ENCODE measurements at places on chromosomes 16 and 17.

DNA sequence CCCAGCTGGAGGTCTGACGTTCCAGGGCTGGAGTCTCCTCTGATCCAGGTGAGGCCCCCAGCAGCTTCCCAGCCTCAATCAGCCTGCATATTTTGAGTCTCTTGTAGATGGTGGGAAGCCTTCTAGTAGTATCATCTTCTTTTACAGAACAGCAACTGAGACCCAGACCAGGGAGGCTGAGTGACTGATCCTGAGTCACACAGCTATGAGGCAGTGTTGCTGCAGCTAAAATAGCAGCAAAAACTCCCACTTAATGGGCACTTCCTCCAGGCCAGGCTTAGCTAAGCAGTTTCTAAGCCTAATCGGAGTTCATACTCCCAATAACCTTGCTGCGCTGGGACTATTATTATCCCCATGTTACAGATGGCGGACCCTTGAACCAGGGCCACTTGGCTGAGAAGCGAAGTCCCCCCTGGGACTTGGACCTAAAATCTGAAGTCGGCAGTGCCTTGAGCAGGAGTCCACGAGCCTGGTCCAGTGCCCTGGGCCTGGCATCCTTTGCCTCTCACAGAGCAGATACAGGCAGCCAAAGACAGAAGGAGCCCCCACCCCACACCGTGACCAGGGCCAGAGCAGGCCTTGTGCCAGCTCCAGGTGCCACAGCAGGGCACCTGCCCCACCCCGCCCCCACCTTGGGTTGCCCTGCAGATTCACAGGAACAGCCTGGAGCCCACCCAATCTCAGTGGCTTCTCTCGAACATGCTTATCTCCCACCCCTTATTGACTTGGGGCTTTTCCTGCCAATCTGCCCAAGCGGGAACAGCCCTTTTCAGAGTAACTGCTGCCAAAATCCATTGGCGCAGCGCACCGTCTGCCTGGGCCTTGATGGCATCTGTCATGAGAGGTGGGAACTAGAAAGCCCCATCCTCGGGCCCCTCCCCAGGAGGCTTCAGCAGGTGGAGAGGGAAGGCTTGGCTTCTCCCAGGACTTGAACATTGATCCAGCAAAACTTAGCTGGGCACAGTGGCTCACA is 65.1 kb downstream of the SOCS1 start:
- DNase-seq, result no peak

GRCh38 chr16:57611181-57611580 is 17.2 kb upstream of the ADGRG1 start:
- no peak for DNase-seq

DNA sequence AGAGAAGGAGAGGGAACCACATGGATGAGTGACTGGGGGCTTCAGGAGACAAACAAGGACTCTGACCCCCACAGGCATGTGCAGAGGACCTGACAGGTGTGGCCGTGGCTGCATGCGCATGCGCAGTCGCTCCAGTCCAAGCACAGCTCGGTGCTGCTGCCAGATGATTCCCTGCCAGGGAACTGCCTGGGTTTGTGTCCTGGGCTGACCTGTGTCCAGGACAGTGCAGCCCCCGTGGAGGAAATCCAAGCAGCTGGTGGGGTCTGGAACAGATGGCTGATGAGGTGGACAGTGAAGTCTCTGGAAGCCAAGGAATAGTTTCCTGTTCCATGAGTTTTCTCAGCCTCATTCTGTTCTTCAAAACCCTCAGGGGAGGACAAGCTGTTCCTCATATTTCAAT is 27.3 kb downstream of the LASP1 start:
- DNase-seq, result no peak

DNA sequence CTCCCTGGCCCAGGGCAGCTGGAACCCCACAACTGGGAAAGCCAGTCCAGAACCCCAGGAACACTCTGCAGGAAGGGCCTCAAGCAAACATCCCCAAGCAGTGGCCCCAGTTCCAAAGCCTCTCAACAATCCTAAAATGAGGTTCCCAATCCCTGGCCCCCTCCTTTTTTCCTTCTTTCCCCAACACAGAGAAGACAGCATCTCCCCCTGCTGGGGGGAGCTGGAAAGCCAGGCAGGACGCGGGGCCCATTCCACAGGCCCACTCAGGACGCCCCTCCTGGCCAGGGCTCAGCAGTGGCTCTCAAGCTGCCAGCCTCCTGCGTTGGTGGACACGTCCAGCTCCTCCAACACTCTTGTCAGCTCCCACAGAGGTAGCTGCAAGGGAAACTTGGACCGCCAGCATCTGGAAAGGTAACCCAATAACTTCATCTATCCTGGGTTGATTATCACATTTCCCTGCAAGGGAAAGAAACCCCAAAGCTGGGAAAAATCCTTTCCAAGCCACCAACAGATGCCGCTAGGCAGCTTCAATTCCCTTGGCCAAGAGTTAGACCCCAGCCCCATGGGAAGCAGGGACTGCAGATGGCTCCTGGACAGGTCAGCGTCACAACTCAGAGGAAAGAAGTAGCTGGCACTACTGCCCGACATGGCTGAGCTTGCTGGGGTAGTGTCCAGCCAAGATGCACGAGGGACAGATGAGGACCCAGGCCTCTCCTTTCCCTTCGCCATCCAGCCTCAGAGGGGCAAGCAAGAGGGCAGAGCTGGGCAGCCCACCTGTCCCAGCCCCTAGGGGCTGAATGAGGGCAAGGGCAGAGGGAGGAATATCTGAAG is 7.6 kb downstream of the HDAC5 start:
- no peak for DNase-seq

DNA sequence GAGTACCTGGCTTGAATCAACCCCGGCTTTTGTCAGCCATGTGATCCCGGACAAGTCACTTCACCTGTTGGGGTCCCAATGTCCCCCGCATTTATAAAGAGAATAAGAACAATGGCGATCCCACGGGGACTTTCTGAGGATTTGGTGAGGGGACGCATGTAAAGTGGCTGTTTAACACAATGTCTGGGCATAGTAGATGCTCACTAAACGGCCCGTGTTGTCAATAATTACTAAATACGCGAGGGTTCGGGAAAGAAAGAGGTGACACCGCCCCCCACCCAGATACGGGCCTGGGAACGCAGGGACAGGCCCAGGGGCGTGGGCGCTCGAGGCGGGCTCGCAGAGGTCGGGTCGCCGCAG is 1.8 kb downstream of the SYNGR3 start:
- no peak for DNase-seq

GRCh38 chr16:23290189-23291062 is 11.7 kb upstream of the SCNN1B start:
- no peak for DNase-seq

GRCh38 chr17:75587675-75588595 is at the start of gene MYO15B:
TSS of gene MYO15B (plus strand) at chr17:75587800. CDS start at chr17:75588058, 258 bp downstream.
- no peak for DNase-seq

DNA sequence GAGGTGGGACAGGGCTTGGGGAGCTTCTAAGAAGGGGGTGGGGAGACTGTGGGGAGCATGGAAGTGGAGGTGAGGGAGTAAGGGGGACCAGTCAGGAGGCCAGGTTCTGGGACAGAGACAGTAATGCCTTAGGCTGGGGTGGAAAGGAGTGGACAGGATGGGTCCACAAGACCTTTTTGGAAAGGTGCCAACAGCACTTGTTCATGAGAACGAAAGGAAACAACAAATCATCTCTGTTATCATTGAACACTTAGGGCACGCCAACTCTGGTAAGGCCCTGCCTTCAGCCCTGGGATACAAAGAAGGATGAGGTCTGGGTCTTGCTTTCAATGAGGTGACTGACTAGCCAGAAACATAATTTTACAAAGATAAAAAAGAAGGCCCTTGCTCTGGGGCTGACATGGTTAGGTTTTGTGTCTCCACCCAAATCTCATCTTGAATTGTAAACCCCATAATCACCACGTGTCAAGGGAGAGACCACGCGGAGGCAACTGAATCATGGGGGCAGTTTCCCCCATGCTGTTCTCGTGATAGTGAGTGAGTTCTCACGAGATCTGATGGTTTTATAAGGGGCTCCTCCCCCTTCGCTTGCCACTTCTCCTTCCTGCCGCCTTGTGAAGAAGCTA is 113.8 kb downstream of the SLC39A11 start:
- DNase-seq, result no peak

GRCh38 chr17:77617516-77617915 is 341.0 kb upstream of the TNRC6C start:
- DNase-seq, result no peak

GRCh38 chr16:4347010-4347409 is 4.1 kb downstream of the PAM16 start:
- DNase-seq, result no peak

DNA sequence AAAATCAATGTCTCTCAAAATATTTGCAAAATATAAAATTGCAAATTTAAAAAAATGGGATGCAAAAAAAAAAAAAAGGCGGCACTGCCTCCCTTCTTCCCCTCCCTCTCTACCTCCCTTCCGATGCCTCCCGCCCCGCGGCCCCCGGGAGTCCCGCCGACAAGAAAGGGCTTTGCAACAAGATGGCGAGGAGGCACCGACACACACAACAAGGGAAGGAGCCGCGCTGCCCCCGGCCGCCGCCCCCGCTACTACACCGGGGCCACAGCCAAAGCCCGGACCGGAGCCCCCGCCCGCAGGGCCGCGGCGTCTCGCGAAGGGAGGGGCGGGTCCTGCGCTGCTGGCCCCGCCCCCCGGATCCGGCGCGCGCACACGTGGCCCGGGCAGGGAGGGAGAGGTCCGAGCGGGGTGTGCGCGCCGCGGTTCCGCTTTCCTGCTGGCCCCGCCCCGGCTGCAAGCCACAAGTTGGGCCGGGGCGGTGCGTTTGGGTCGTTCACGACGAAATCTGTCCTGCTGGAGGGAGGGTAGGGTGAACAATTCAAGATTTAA is at the start of gene MNT:
MNT (minus strand) TSS at position 184 of the 549 bp plus-strand sequence. CDS start 348 bp downstream, outside the sequence.
- peak; percentile 97 for DNase-seq

GRCh38 chr16:75494184-75494583 is 1.1 kb downstream of the CHST6 start:
- DNase-seq, result no peak

DNA sequence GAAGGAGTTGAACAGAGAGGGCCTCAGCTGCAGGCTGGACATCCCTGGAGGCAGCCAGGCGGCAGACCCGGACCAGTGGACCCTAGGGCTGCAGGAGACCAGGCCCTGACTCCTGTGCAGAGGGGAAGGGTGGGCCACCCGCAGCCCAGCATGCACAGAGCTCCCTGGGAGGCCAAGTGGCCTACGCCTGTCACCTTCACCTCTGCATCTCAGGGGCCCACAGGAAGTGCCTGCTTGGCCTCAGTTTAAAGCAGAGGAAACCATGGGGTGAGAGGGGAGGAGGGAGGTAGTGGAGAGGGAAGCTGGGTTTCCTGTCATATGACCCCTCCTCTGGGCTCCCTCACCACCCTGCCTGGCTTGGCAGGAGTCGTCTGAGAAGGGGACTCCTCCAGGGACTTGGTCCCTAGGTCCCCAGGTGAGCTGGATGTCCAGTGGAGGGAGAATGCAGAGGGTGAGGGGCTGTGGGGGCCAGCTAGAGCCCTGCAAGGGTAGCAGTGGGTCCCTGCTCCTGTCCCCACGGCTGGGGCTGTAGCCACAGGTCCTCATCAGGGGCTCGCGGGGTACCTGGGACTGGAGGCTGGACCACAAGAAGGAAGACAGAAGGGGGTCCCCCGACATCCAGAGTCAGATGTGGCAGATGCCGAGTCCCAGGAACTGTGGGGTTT is at the start of gene TMC8:
TMC8 (plus strand) TSS at position 335 of the 665 bp plus-strand sequence. CDS start 818 bp downstream, outside the sequence.
- peak; percentile 81 for DNase-seq

DNA sequence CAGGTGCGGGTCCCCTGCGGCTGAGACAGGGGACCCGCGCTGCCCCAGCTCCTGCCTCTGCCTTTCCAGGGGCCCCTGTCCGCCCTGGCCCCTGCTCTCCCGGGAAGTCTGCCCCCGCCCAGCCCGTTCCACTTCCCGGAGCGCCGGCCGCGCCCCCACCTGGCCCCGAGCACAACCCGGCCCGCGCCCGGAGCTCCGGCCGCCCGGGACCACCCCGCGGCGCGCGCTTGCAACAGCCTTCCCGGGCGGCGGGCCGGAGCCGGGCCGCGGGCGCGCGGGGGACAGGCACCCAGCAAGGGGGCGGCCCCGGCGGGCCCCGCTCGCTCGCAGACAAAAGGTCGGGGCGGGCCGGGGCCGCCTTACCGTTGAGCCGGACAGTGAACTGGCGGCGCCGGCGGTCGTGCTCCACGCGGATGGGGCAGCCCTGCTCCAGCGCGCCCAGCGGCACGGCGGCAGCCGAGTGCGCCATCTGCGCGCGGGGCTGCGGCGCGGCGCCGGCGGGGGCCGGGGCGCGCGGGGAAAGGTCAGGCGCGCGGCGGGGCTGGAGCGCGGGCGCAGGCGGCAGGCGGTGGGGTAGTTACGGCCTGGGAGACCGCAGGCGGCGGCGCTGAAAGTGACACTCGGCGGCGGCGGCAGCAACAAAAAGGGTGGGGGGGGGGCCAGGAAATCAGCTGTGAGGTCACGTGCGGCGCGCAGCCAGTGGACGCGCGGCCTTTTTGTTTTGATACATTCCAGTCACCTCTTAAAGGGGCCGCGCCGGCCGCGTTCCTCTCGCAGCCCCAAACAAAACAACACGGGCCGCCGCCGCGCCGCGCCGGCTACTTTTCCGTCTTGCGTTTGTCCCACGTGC is at the start of gene NATD1:
NATD1 (minus strand) TSS at position 615 of the 850 bp plus-strand sequence; CDS start at position 469, 146 bp downstream.
- peak; percentile 94 for DNase-seq

GRCh38 chr16:47067203-47067602 is 76.5 kb downstream of the NETO2 start:
- no peak for DNase-seq
